Hippocampal formation (tissue), 2 donors: ENCODE measurements at places on chromosomes 1 and 21.

- DNase-seq, result no peak
Observed at GRCh38 chr1:63946866-63947491, 173.2 kb downstream of the ROR1 start.

DNA sequence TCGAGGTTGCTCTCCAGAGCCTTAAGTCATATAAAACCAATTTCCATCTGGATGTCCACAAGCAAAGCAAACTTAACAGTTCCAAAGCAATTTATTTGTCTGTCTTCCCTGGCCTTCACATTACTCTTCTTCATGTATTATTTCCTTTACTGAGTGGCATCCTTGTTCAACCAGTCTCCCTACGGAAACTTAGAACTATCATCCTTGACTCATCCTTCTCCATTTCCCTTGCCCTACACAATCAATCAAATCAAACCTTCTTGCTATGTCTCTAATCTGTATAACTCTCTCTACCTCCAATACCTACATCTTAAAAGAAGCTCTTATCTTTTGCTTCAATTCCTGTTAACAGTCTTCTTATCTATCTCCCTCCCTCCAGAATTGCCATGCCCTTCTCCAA, 25.4 kb downstream of the EGLN1 start:
- DNase-seq, result no peak

DNA sequence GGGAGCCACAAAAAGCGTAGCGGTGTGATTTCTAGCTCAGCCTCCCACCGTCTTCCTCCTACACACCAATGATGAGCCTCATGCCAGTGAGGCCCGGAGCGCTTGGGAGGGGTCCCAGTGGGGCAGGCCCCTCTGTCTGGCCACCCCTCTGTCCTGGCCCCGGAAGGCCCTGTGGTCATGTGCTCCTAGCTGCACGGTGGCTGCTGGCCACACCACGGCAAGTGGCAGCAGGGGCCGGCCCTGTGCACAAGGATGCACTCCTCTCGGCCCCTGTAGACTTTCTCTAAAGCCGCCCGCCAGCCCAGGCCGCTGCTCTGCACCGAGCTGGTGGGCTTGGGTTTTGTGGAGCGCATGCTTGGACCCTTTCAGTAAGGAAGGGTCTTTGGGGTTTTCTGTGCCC, 53.6 kb downstream of the KCNAB2 start:
- DNase-seq, result no peak

DNA sequence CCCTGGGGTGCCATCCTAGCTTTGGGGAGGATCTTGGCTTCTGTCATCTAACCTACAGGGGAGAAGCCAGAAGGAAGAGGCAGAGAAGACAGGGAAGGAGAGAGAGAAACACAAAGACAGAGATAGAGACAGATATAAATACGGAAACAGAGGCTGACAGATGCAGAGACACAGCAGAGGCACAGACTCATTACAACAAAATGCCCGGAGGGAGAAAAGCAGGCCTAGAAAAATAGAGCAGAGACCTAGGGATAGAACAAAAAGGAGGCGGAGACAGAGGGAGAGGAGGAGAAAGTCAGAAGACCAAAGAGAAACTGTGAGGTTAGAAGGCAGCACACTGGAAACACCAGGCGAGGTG, 1.9 kb downstream of the PEAR1 start:
- DNase-seq, result no peak

DNA sequence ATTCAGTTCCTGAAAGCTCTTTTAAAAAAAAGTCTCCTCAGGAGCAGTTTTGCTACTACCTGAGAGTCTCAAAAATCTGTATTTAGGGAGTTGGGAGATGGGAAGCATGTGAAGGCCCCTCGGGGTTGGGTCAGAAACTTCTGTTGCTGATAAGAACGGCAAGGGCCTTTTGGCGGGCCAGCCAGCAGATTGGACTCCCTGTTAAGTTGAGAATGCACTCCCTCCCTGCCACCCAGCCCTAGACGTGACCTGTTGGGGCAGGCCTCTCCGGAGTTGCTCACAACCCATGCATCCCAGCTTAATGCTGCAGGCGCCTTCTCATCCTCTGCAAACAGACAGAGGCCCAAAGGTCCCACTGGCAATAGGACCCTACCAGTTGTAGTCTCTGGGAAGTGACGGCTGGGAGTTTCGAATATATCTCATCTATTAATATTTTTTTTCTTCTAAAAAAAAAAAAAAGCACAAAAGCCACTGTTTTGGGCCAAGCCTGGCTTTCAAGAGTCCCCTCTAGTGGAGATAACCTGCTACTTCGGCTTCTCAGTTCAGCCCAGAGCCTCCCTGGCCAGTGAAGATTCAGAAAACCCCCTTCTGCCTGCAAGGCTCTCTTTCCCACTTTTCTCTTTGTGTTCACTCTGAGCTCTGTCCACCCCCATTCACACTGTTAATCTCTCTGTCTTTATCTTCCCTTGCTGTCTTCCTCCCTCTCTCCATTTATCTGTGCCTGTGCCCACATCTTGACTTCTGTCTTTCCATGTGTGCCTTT, 5.3 kb downstream of the PLXNA2 start:
- DNase-seq, result no peak

GRCh38 chr21:43809853-43810504, 20.6 kb downstream of the RRP1 start:
- no peak for DNase-seq

DNA sequence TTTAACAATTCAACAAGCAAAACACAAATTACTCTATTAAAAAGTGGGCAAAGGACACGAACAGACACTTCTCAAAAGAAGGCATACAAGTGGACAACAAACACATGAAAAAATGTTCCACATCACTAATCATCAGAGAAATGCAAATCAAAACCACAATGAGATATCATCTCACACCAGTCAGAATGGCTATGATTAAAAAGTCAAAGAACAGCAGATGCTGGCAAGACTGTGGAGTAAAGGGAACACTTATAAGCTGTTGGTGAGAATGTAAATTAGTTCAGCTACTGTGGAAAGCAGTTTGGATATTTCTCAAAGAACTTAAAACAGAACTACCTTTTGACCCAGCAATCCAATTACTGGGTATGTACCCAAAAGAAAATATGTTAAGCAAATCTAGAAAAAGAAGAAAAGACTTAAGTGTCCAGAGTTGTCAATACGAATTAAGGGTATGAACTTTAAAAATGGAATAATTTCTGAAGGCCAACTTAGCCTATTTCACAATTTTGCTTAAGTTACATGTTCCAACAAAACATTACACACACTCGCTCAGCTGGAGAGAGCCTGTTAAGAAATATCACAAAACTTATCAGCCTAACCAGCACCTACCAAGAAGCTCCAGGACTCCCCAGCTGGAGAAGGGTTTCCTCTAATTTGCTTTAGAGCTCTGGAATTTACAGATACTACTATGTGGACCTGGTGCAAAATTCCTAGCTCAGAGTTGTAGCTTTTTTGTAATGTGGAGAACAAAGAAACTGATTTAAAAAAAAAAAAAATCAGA, 232.1 kb downstream of the DUSP10 start:
- DNase-seq, result no peak

DNA sequence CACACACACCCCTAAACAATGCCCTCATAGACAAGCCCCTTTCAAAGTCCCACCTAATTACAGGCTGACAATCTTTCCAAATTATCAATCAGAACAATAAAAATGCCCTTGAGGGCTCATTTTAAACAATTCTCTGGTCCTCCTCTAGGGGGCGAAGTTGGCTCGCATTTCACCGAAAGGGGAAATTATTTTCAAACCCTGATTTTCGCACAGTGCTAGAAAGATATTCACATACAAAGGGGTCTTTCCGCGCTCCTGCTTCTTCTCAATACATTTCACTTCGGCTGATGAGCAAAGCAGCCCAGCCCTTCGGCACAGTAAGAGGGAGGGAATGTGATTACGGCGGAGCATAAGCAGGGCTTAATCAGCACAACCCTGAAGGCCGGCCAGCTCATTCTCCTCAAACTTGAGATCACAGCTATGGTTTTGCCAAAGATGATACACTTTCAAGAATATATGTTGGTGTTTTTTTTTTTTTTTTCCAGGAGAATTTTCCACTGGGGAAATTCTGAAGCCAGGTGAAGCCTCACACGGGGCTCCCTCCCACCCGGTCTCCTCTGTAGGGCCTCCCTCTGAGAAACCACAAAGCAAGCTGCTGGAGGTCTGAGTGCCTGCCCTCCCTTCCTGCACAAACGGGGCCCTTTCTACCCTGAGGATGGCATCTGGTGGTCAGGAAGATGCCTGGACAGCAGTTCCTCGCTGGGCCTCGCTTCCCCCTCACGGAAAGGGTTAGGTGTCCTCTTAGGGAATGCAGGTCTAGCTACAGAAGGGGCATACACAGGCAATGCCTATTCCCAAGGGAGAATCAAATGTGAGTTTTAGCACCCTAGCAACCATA, 66.9 kb downstream of the GNG12 start:
- peak; percentile 44 for DNase-seq

GRCh38 chr1:167056529-167057231, 33.5 kb downstream of the GPA33 start:
- no peak for DNase-seq

- DNase-seq, result no peak
Observed at GRCh38 chr1:202210385-202210784, 16.8 kb downstream of the LGR6 start.

GRCh38 chr1:178189814-178190213, 95.9 kb downstream of the RASAL2 start:
- DNase-seq, result peak; percentile 23

- no peak for DNase-seq
Observed at GRCh38 chr1:3419415-3420204, 34.9 kb upstream of the ARHGEF16 start.

- no peak for DNase-seq
Observed at GRCh38 chr1:1024149-1024770, 4.3 kb downstream of the AGRN start.

GRCh38 chr1:43337588-43337987, at the start of gene MPL:
Gene MPL (plus strand): TSS chr1:43337818. CDS start chr1:43337849, 31 bp downstream.
- no peak for DNase-seq

GRCh38 chr1:237528545-237528944, 362.2 kb downstream of the ZP4 start:
- no peak for DNase-seq

- DNase-seq, result no peak
Observed at GRCh38 chr1:24557220-24557619, 1.3 kb downstream of the NCMAP start.

GRCh38 chr1:209899948-209900347, 38.1 kb upstream of the SYT14 start:
- no peak for DNase-seq

GRCh38 chr1:169571450-169571849, 14.8 kb downstream of the F5 start:
- DNase-seq, result no peak

GRCh38 chr1:9438431-9439073, 100.7 kb upstream of the SLC25A33 start:
- peak; percentile 86 for DNase-seq

DNA sequence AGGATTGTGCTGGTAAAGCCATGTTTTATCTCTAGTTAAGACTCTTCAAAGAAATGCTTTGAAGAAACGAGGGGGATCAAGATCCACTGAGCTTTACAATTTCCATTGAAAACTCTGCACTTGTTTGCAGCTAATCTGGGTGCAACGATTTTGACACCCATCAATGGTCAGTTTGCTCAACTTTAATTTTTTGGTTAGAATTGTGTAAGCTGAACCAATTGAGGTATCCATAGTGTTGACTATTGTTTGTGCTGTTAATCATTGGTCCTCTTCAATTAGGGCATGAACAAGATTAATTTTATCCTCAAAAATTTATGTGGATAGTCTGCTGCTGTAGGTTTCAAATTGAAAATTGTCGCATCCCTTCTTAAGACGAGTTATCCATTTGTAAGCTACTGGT, 17.7 kb upstream of the PLXNA2 start:
- no peak for DNase-seq

DNA sequence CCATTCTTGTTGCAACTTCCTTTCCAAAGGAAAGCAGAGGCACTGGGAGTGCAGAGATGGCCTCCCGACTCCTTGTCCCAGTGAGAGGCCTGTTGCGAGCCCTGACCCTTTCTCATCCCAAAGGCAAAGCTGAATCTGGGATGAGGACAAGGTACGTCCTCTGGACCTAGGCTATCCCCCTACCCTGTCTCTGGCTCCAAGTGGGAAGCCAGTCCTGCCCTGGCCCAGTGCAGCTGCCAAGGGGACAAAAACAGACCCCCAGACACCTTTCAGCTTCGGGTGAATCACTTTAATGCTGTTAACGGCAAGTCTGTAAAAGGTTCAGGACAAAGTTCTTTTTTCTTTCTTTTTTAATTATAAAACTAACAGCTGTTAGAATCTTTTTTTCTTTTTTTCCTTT, 2.5 kb downstream of the TSSK3 start:
- DNase-seq, result no peak

DNA sequence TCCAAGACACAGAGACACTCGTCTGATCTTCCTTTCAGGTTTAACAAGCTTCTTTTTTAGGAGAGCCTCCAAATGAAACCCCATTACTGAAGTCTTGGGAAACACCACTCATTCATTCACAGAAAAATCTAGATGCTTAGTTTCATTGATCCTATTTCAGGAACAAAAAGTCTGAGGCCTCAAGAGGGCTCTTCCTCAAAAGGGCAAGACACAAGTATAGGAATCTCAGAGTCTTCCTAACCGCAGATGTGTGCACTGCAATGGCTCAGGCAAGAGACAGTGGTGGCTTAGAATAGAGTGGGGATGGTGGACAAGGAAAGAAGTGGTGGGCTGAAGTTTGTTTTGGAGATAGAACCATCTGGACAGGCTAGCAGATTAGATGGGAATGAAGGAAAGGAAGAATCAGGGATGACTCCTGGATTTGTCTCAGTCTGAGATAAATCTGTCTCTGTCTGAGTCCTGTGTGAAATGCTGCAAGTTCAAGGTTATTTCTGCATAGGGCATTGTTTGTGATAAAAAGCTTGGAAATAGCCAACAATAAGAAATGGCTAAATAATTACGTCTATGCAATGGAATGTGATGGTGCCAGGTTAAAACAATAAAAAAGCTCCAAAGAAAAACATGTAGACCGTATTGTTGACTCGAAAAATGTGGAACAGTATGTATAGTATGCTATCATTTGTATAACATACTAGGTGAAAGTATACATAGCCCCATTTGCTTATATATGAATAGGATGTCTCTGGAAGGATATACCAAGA, 8.9 kb upstream of the CTSE start:
- DNase-seq, result no peak

GRCh38 chr1:1793481-1794244, 15.4 kb upstream of the NADK start:
- DNase-seq, result no peak
